ENCODE measurements at places on chromosomes 1 and 21. TPM values are rescaled to one million over a fixed set of nuclear protein-coding genes. Genes with fewer than 3 reads are reported as not detected.

DNA sequence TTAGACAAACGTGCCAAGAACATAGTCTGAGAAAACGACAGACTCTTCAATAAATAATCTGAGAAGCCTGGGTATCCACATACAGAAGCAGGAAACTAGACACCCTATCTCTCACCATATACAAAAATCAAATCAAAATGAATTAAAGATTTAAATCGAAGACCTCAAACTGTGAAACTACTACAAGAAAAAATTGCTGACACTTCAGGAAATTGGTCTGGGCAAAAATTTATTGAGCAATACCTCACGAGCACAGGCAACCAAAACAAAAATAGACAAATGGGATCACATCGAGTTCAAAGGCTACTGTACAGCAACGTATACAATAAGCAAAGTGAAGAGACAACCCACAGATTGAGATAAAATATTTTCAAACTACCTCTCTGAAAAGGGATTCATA, 292.8 kb upstream of the RGS18 start:
- DNase-seq: no peak

DNA sequence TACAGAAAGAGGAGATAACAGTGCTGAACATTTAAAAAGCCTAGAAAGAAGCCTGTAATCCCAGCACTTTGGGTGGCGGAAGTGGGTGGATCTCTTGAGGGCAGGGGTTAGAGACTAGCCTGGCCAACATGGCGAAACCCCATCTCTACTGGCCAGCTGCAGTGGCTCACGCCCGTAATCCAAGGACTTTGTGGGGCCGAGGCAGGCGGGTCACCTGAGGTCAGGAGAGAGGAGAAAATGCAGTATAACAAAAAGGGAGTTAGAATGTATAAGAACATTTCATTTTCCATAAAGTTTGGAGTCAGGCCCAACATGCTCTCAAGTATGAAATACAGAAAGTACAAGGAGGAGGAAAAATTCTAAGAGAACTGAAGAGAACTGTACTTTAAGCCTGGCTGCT, 134.5 kb downstream of the SMYD3 start:
- no peak for DNase-seq

Gene LCE1F
- total RNA-seq: not detected

DNA sequence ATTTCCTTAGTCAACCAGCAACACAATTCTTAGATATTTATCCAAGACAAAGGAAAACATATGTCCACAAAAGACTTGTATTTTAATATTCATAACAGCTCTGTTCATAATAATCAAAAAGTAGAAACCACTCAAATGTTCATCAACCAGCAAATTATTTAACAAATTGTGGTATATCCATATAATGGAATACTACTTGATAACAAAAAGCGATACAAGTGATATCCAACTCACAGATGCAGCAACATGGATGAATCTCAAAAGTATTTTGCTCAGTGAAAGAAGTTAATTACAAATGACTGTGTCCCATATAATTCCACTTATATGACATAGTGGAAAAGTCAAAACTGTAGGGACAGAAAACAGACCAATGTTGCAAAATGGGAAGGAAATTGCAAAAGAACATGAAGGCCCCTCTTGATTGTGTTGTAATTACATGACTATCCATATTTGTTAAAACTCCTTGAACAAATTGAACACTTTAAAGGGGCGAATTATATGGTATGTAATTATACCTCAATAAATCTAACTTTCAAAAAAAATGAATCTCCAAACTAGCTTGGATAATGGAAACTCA, 116.9 kb downstream of the EDEM3 start:
- DNase-seq: no peak

DNA sequence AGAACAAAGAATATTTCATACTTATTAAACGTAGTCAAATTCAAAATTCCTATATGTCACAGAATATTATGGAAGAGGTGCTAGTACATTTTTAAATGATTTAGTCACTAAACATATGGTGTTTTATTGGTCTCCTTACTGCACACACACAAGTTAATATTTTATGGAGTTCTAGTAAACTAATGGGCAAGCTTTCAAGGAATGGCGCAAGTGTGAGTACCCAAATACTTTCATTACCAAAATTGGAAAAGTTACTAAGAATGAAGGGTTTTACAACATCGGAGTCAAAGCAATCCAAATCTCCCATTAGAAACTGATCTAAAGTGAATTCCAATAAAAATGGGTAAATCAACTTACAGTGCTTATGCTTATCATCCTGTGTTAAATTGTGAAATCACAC, 921.9 kb downstream of the ADGRL2 start:
- no peak for DNase-seq
